ENCODE measurements at places on chromosomes 4 and X.
A peak's percentile ranks its signal among the peaks of the same experiment; 100 is the strongest.

GRCh38 chrX:39018541-39018940 is 217.3 kb downstream of the MID1IP1 start:
- DNase-seq = no peak

DNA sequence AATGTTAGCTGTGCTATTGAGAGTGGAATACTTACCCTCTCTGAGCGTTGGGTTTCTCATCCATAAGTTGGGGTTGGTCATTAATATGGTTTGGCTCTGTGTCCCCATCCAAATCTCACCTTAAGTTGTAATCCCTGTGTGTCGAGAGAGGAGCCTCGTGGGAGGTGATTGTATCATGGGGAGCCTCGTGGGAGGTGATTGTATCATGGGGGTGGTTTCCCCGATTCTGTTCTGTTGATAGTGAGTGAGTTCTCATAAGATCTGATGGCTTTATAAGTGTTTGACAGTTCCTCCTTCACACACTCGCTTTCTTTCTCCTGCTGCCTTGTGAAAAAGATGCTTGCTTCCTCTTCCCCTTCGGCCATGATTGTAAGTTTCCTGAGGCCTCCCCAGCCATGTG is 391.1 kb downstream of the FAM133A start:
- DNase-seq = no peak

DNA sequence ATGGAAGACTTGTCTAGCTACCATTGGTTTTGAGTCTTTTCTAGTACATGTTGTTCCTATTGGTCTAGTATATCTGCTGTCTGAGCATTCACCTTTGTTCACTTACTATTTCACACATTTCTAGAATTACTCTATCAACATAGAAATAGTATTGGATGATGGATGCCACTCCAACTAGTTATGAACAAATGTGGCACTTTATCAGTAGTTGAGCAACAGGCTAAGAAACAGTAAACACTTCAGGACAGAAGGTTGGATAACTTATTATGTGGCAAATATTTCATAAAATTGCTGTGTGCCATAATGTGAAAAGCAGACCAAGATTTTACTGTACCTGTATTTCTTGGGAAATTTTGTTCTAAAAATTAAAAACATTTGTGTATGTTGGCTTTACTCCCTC is 42.4 kb upstream of the GLRA3 start:
- no peak for DNase-seq

GRCh38 chr4:37517326-37517725 is 168.8 kb downstream of the RELL1 start:
- DNase-seq = no peak

DNA sequence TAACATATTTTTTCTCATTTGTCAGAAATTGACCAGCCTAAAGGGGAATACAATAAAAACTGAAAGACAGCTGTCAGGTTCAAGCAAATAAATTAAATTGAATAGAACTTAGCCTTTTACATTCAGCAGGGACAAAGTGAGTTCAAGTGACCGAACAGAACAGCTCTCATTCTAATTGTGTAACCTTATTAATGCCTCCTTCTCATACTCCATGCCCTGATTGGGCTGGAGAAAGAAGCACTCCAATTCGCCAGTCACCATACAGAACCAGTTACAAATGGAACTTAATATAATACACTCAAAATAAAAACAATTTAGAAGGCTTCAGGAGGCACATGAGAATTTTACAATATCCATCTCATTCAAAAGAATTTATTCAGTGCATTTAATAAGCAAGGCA is 8.0 kb downstream of the PPP3CA start:
- DNase-seq = no peak

DNA sequence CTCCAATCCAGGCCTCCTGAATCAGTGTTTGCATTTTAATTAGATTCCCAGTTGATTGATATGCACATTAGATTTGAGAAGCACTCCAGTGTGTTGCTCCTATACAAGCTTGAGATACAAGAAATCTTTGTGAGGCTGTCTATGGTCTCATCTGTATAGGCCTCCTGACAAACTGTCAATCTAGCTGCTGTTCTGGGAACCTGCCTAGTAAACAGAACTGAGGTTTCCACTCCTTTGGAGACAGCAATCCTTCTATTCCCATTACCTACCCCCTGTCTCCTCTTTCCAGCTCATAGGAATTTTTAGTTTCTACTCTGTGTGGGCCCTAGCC is 306.1 kb upstream of the EMCN start:
- no peak for DNase-seq

DNA sequence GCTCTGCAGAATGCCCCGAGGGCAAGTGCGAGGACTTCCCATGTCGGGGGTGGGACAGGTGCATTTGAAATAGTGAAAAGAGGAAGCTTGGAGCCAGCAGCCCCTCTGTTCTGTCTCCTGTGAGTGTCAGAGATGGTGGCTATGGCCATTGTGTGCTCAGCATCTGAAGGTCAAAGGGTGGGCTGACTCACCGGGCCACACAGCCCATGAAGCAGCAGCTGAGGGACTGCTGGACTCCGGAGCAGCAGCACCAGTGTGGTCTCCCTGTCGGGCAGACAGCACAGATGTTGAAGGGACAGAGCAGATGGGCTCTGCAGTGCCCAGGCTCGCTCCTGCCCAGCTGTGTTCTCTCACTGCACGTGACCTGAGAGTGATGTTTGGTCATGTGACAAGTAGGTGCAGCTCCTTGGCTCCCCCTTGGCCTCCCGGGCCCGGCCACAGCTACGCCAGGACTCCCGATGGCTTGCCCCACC is 53.5 kb downstream of the TBC1D14 start:
- DNase-seq = peak; percentile 46

DNA sequence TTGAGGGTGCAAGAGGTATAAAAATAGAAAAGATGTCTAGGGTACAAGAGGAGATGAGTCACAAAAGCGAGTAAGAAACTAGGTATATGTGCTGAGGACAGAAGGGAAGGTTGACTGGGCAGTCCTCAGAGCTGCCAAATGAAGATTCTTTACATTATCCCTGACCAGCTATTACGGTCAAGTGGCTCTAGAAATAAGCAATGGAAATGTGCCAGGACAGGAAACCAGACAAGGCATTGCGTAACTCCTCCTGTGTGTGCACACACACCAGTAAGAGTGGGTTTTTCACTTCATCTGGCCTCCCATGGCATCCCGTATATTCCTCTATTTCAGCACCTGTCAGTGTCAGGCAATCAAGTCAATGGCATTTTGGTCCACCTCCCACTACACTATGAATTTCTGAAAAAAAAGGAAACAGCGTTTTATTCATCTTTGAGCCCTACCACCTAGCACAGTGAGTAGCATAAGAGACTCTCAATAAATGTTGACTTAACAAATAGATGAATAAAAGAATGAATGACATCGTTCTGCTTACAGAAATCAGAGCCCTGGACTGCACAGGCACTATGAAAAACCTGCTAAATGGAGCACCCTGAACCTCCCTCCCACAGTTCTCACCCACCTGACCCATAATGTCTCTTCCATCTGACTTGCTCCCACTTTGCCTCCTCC is 62.6 kb upstream of the KLF3 start:
- no peak for DNase-seq

DNA sequence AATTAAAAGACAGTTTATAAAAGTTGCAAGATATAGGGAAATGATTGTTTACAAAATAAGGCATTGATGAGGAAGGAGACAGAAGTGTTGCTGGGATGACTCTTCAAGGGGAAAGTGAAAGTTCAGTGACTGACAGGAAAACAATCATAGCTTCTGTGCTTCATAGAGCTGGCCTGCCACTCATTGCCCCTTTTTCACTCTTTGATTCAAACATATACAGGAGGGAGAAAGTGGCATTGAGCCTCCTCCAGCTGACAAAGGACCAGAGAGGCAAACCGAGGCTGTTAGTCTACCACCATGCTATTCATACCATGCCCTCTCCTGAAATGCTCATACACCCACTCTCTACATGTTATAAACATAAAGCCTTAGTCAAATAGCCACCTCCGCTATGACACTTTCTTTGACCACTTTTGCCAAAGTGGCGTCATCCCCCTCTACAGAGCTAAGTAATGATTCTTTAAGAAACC is 79.2 kb upstream of the ATOH1 start:
- DNase-seq = peak; percentile 42

DNA sequence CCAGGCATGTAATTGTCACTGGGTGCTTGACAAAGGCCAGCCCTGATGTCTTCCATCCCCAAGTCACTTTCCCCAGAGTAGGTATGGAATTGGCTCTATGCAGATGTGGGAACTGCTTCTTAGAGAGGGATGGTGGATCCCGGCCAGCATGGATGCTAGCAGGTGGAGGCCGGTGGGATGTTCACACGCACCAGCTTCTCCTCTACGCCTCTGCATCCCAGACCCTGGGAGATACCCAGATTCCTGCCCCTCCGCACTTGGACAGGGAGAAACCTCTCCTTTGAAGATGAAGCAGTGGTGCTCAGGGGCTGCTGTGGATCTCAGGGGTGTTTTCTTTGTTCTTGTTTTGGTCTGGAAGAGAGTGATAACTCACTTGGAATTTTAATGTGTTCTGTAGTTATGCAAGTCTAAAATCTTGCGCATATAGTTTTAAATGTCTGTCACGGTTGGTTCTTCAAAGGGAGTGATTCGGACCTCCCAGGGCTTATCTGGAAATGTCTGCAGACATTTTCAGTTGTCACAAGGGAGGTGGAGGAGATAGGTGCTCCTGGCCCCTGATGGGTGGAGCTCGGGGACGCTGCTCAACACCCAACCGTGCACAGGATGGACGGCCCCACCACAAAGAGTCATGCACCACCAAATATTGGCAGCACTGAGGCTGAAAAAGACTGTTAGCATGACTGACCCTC is 308.0 kb downstream of the DHRSX start:
- DNase-seq = no peak

GRCh38 chr4:136036744-136037143 is 1495.5 kb downstream of the PCDH18 start:
- no peak for DNase-seq

- DNase-seq = no peak
These were observed 8.5 kb downstream of the RAPGEF2 start for GRCh38 chr4:159111416-159111815.

DNA sequence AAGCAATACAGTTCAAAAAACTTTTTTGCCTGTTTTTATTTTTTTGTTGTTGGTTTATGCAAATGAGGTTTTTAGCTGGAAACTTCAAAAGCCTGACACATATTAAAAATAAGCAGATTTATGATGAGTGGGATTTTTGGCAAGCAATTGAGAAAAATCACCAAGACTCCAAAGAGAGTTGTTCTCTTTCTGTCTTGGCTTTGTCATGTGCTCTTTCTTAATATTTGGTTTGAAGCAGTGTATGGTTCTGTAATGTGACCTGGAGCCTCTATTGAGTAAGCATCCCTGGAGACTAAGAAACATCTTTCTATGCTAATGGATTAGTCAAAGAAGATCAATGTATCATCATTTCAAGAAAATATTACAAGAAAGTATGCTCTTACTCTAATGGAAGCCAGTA is 11.7 kb downstream of the TRIM2 start:
- no peak for DNase-seq

GRCh38 chr4:169621731-169622492 is 1.5 kb downstream of the CLCN3 start:
- DNase-seq = peak; percentile 19

DNA sequence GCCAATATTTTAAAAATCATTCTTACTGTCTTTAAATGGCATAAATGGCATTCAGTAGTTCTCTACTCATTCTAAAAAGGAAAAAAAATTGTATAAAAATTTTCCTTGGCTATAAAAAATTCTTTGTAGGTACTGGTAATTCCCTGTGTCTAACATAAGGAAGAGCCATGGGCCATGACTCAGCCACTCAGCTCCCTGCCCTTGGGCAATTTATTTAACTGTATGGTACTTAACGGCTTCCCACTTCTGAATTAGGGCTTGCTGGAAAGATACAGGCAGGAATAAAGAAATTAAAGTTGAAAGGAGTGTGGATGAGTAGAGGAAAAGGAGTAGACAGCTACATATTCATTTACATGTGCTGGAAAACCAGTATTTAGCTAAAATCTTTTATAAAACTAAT is 30.6 kb downstream of the ABHD18 start:
- DNase-seq = no peak

DNA sequence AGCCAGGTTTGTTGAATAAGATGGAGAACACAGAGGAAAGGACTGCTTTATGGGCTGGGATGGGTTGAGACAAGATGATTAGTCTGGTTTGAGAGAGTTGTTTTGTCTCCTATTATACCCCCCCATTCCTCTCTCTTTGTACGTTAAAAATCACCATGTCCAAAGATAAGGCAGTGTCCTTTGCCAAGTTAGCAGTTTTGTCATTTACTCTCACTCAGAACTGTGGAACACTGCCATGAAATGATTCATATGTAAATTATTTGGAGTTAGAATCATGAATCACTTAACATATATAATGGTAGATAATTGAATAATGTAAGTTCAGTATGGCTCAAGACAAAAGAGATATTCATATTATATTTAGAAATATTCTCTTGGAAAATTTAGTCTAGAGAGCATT is 151.3 kb downstream of the DCLK2 start:
- no peak for DNase-seq

- DNase-seq = no peak
These were observed 67.7 kb downstream of the DCLK2 start for GRCh38 chr4:150145946-150146340.

- no peak for DNase-seq
These were observed 37.4 kb downstream of the MGARP start for GRCh38 chr4:139242511-139243051.

- DNase-seq = no peak
These were observed 1920.6 kb downstream of the ARAP2 start for GRCh38 chr4:34323549-34324320.

DNA sequence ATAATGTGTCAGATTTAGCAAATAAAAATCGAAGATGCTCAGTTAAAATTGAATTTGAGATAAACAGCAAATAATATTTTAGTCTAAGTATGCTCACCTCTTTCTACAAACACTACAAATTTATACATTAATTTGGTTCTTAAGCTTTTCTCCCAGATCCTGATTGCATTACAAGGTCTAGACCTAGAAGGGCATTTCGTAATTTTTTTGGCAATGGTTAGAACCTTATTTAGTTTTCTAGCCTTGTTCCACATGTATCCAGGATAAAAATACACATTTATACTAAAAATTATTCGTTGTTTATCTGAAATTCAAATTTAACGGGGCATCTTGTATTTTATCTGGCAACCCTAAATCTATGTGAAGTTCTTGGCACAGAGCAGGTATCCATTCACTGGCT is 2.5 kb upstream of the CDKL5 start:
- DNase-seq = no peak

- no peak for DNase-seq
These were observed 49.5 kb upstream of the GC start for GRCh38 chr4:71833232-71833900.

DNA sequence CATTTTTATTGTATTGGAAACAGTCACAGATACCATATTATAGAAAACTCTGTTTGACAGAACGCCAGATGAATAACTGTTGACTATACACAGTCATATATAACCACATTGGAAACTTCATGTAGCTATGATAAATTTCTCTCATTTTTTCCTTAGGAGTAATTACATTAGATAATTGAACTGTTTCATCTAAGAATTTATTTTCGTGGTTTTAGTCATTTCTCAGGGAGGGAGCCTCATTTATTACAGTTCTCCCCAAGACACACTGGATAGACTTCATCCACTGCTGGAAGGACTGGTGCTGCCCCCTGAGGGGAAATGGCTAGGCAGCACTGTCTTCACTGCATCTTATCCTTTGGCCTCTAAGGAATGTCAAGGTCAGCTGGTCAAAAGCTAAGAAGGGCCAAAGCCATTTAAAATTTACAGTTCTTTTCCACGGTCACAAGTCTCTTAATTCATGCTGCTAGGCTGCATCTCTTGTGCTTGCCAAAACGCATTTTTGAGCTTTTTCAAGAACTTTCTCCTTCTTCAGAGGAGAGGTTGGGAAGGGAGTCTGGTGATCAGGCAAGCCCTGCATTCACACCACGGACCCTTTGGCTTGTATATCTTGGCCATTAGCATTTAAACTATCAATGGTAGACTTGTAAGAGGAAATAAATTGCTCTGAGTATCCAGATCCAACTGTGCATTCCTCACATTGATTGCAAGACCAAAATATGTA is 145.1 kb downstream of the CBR4 start:
- DNase-seq = no peak
